Keratinocyte (primary cell): ENCODE measurements at places on chromosomes 12 and 14. TPM values are rescaled to one million over a fixed set of nuclear protein-coding genes. Genes with fewer than 3 reads are reported as not detected.

- no peaks in the 10 kb centered on the region for H3K4me1 ChIP-seq
- no peak for DNase-seq
- H3K4me3 ChIP-seq: no peak overlapping the region
- H3K27me3 ChIP-seq: peaks cover 37% of the 10 kb centered on the region
- no peaks in the 10 kb centered on the region for H3K36me3 ChIP-seq
- no peak overlapping the region for H3K27ac ChIP-seq
These were observed 11.1 kb downstream of the IFNG start for GRCh38 chr12:68148261-68148951.

TGFB3 gene
- polyA plus RNA-seq: 0.84 to 1.1 TPM (median 1.1 TPM) in 3 replicates

PAH gene
- polyA plus RNA-seq: not detected in 3 replicates

SERPINA10 gene
- not detected in 3 replicates for polyA plus RNA-seq

GPR84 gene
- polyA plus RNA-seq: 0.08 to 0.17 TPM (median 0.12 TPM) in 3 replicates

GRCh38 chr14:85437148-85437547 lies 92.8 kb upstream of the FLRT2 start:
- peaks cover 40% of the 10 kb centered on the region for H3K4me1 ChIP-seq
- peak; percentile 87 for DNase-seq
- no peaks in the 10 kb centered on the region for H3K27me3 ChIP-seq
- peak overlapping the region; percentile 74 for H3K27ac ChIP-seq
- H3K4me3 ChIP-seq: no peak overlapping the region
- no peaks in the 10 kb centered on the region for H3K36me3 ChIP-seq

- no peaks in the 10 kb centered on the region for H3K36me3 ChIP-seq
- H3K4me1 ChIP-seq: no peaks in the 10 kb centered on the region
- no peak for DNase-seq
- H3K4me3 ChIP-seq: no peak overlapping the region
- no peak overlapping the region for H3K27ac ChIP-seq
- H3K27me3 ChIP-seq: peaks cover 16% of the 10 kb centered on the region
These were observed 890 bp downstream of the KRT71 start for GRCh38 chr12:52552055-52552454.

GRCh38 chr12:57797933-57798332 lies 15.3 kb downstream of the TSFM start:
- H3K27me3 ChIP-seq: no peaks in the 10 kb centered on the region
- H3K36me3 ChIP-seq: peaks cover 19% of the 10 kb centered on the region
- H3K4me1 ChIP-seq: peaks cover 19% of the 10 kb centered on the region
- DNase-seq: no peak
- H3K27ac ChIP-seq: no peak overlapping the region

UBE3B gene
- 22.4 to 29.1 TPM (median 27.1 TPM) in 3 replicates for polyA plus RNA-seq

- H3K27me3 ChIP-seq: no peaks in the 10 kb centered on the region
- H3K36me3 ChIP-seq: no peaks in the 10 kb centered on the region
- peaks cover 31% of the 10 kb centered on the region for H3K4me1 ChIP-seq
- peak overlapping the region; percentile 88 for H3K27ac ChIP-seq
- peak; percentile 69 for DNase-seq
These were observed 78.6 kb upstream of the IFNG-AS1 start for GRCh38 chr12:67910360-67911274.

- H3K27me3 ChIP-seq: no peaks in the 10 kb centered on the region
- no peaks in the 10 kb centered on the region for H3K4me1 ChIP-seq
- DNase-seq: no peak
- no peak overlapping the region for H3K4me3 ChIP-seq
These were observed 473.0 kb downstream of the RAD51B start for GRCh38 chr14:68292441-68293215.

- H3K27me3 ChIP-seq: peaks cover 55% of the 10 kb centered on the region
- no peak for DNase-seq
- no peaks in the 10 kb centered on the region for H3K36me3 ChIP-seq
- H3K4me1 ChIP-seq: no peaks in the 10 kb centered on the region
- no peak overlapping the region for H3K4me3 ChIP-seq
These were observed 47.5 kb downstream of the DLK1 start for GRCh38 chr14:100774164-100774537.

KRT5 gene
- 14,274 to 15,814 TPM (median 15,322 TPM) in 3 replicates for polyA plus RNA-seq

CMA1 gene
- polyA plus RNA-seq: not detected in 3 replicates

GRCh38 chr12:89244536-89244935 lies 107.8 kb downstream of the DUSP6 start:
- DNase-seq: no peak
- H3K4me3 ChIP-seq: no peak overlapping the region
- no peaks in the 10 kb centered on the region for H3K36me3 ChIP-seq

GRCh38 chr12:89247967-89248366 lies 104.3 kb downstream of the DUSP6 start:
- H3K36me3 ChIP-seq: no peaks in the 10 kb centered on the region
- H3K27ac ChIP-seq: no peak overlapping the region
- no peak for DNase-seq
- no peak overlapping the region for H3K4me3 ChIP-seq
- H3K27me3 ChIP-seq: no peaks in the 10 kb centered on the region
- peaks cover 28% of the 10 kb centered on the region for H3K4me1 ChIP-seq

LRRIQ1 gene
- polyA plus RNA-seq: 0.37 to 0.97 TPM (median 0.84 TPM) in 3 replicates

DNA sequence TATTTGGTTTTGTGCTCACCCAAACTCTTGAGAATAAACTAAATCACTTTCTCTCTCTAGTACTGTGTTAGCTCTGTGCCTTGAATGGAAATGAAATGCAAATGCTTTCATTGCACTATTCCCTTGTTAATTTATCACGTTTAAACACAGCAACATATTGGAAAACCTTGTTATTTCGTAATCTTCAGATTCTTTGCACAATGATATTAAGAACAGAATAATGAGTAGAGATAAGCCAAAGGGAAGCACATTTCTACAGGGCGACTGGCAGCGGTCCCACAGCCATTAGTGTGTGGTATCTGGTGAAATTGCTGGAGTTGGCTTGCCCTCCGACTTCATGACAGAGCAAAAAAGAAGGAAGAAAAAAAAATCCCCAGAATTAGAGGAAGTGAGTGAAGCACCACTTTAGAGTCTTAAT lies 166.1 kb upstream of the E2F7 start:
- H3K4me3 ChIP-seq: no peak overlapping the region
- DNase-seq: no peak
- no peaks in the 10 kb centered on the region for H3K27me3 ChIP-seq

DNA sequence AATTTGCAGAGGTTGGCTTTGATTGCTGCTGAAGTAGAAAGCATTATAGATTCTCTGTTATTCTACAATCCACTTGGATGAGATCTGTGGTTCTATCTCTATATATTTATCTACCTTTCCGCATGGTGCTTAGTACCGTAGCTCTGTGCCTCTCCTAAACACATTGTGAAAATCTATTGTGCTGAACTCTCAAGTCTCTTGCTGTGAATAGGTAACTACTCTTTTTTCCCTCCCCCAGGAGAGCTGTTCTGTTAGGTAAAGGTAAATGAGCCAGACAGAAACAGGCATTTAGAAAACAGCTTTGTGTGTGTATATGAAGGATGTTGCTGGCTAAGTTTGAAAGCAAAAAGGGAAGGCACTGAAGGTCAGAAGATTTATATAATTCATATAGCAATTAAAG lies 112.6 kb downstream of the BRMS1L start:
- H3K4me1 ChIP-seq: no peaks in the 10 kb centered on the region
- no peaks in the 10 kb centered on the region for H3K27me3 ChIP-seq
- H3K4me3 ChIP-seq: no peak overlapping the region
- DNase-seq: no peak

PAX9 gene
- 1.1 to 1.3 TPM (median 1.2 TPM) in 3 replicates for polyA plus RNA-seq

DNA sequence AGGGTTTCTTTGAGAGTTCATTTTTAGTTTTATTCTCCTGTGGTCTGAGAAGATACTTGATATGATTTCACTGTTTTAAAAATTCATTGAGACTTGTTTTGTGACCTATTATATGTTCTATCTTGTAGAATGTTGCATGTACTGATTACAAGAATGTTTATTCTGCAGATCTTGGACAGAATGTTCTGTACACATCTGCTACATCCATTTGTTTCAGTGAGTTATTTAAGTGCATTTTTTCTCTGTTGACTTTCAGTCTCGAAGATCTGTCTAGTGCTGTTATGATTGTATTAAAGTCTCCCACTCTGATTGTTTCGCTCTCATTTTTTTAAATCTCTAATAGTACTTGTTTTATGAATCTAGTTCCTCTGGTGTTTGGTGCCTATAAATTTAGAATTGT lies 1319.8 kb downstream of the TMEM121 start:
- no peak for DNase-seq
- no peaks in the 10 kb centered on the region for H3K36me3 ChIP-seq
- no peak overlapping the region for H3K27ac ChIP-seq
- H3K4me1 ChIP-seq: no peaks in the 10 kb centered on the region
- no peaks in the 10 kb centered on the region for H3K27me3 ChIP-seq
